ENCODE measurements at places on chromosomes 16 and 17. TPM values are rescaled to one million over a fixed set of nuclear protein-coding genes. Genes with fewer than 3 reads are reported as not detected.

GRCh38 chr17:7703584-7704479 is 1.2 kb upstream of the EFNB3 start:
- DNase-seq = no peak

Gene KIF18B
- polyA plus RNA-seq = 9.7 TPM

Gene MYH2
- 0.03 TPM for polyA plus RNA-seq

- no peak for DNase-seq
These were observed 23.6 kb upstream of the MRPS23 start for GRCh38 chr17:57873261-57874057.

DNA sequence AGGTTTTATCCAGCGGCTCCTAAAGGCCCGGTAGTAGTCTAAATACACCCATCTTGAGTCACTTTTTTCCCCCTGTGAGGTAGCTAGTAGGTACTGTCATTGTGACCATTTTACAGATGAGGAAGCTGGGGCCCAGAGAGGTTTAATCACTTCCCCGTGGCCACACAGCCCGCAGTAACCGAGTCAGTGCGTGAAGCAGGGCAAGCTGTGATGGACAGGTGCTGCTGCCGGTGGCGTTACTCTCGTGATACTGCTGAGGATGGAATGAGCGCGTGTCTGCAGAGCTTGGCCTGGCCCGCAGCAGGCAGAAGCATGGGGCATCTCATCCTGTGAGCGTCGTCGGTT is 226.3 kb upstream of the CIBAR2 start:
- DNase-seq = no peak

DNA sequence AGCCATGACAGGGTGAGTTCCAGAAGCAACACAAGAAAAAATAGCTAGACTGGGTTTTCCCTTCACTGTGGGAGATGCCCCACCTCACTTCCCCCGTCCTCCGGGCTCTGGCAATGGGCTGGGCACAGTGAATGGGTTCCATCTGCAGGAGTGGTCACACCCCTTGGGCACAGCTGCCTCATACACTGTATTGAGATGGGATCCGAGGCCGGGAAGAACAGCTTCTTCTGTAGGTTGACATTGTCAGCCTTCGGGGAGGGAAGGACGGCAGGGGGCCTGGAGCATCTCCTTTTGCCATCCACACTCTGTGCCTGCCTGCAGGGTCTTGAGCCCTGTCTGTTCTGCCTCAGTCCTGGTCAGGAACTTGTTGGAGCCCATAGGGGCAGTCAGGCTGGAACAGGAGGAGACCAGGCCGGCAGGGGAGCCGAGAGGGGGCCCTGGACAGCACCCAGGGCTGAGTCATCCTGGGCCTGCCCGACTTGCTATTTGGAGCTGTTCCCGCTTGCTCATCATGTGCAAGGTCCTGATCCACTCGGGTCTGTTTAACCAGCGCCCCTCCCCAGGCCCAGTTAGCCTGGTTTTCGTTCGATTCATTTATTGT is 286.7 kb downstream of the SEC14L1 start:
- no peak for DNase-seq

Gene MRPL28
- 70.6 TPM for polyA plus RNA-seq

GRCh38 chr16:51907680-51908079 is 639.3 kb downstream of the TOX3 start:
- no peak for DNase-seq

DNA sequence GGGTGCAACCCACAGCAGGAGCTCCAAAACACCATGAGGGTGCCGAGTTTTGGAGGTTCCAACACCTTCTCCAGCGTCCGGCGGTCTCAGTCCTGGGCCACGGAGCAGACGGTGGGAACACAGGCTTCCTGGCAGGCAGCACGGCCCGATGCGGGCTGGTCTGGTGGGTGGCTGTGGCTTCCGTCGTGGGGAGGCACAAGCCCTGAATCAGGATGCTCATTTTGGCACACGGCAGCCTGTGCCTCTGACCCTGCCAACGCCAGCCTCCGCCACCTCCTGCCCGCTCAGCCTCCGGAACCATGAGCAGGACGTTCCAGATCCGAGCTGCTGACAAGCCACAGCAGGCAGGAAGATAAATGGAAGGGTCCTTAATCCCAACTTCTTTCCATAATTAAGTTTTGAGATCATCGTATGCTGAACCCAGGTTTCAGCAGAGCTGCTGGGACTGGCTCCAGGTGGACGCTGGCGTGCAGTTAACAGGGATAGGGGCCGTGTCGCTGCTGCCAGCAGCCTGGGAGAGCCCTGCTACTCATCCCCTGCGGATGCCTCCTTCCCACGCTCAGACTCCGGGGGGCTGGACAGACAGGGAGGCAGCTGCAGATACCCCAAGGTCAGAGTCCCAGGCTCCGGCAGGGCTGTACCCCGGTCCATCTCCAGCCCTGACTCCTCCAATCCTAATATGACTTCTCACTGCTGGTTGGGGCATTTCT is 136.6 kb downstream of the ENGASE start:
- no peak for DNase-seq

Gene LITAFD
- polyA plus RNA-seq = not detected

GRCh38 chr16:53502331-53503269 is at the start of gene AKTIP:
AKTIP (minus strand) TSS chr16:53503209; CDS start chr16:53500259, 2,950 bp downstream.
- DNase-seq = peak; percentile 31

Gene RPTOR
- 17.1 TPM for polyA plus RNA-seq

Gene KRTAP1-1
- polyA plus RNA-seq = not detected

Gene ABCA6
- 2.7 TPM for polyA plus RNA-seq

DNA sequence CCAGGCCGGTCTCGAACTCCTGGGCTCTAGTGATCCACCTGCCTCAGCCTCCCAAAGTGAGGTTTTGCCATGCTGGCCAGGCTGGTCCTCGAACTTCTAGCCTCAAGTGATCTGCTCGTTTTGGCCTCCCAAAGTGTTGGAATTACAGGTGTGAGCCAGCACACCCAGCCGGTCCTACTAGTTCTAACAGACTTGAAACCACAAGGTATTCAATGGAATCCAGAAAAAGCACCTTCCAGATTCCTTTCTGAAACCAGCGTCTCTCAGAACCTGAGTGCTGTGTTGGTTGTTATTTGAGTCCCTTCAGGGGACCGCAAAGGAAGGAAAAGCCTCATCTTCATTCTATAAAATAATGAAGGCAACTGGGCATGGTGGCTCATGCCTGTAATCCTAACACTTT is 4.1 kb downstream of the KRABD2 start:
- DNase-seq = no peak

DNA sequence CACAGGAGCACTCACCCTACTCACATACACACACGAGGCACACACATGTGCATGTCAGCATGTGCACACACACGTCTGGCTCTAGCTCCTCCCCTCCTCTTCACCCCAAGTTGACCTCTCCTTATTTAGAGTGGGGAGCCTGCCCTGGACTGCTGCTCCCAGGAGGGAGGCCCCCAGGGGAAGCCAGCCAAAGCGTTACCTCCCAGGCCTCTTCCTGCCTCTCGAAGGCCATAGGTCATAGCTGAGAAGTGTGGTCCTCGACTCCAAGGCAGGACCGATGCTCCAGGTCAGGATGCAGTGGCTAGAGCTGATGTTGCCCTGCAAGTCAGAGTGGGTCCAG is 18.8 kb downstream of the POLR3K start:
- DNase-seq = no peak

Gene AIPL1
- not detected for polyA plus RNA-seq

Gene GFAP
- polyA plus RNA-seq = 0.67 TPM

Gene FKBP10
- 123 TPM for polyA plus RNA-seq

DNA sequence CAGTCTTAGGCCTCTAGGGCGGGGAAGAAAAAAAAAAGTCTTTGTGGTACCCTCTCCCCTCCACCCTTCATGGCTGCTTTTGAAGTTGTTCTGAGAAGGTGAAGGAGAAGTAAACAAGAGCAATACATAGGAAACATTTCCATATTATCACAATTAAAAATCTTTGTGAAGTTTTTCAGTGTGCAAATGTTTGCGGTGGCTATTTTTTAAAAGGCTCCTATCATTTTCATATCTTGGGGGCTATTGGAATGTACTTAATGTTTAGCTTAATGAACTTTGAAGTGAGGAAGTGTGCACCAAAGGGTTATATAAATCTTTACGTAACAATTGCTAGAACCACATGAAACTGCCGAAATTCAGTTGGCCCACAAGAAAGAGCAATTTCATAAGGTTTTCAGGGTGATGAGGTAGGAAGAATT is 7.6 kb downstream of the NOL11 start:
- no peak for DNase-seq

Gene KRTAP3-2
- polyA plus RNA-seq = not detected

Gene RBFOX1
- 3.4 TPM for polyA plus RNA-seq

GRCh38 chr17:68185820-68186219 is 62.0 kb upstream of the AMZ2 start:
- no peak for DNase-seq

- DNase-seq = no peak
These were observed 561 bp downstream of the AXIN1 start for GRCh38 chr16:351804-352520.

GRCh38 chr17:17535957-17536356 is 39.8 kb upstream of the RASD1 start:
- DNase-seq = no peak

DNA sequence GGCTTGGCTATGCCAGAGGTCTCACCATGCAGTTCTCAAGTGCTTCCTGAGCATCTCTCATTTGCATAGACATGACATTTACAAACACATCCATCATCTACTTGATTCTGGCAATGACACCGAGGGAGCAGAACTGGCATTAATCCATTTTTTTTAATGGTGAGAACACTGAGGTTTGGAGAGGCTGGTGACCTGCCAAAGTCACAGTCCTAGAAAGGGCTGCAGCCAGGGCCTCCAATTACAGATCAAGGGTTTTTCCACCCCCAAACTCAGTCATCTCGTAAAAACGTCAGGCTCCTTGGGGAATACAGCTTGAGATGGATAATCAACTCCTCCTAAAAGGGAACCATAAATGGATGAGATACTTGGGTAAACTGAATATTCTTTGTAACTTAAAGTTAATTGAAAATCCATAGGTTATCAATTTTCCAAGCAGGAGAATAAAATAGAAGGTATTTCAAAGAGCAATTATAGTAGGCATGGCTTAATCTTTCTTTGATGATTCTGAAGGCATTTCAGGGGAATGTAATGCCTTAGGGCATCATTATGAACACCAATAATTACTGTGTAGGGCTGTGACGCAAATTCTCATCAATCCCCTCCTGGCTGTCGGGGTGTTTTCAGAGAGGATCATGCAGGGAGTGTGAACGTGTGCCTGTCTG is 9.4 kb upstream of the MEOX1 start:
- DNase-seq = no peak

GRCh38 chr17:72438783-72439182 is 318.0 kb downstream of the SOX9 start:
- no peak for DNase-seq

DNA sequence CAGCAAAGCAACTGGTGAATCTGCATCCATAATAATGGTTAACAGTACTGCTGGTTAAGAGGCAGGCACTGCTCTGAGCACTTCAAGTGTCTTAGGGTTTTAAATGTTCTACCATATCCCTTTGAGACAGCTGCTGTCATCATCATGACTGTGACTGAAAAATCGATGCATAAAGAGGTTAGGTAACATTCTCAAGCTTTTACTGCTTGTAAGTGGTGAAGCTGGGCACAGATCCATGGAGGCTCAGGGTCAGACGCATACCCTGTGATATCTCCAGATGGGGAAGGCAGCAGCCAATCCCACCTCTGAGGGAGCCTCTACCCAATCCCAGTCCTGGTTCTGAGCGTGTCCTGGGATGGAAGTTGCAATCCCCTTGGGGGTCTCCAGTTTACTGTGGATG is 57.6 kb upstream of the SOX9 start:
- DNase-seq = no peak

DNA sequence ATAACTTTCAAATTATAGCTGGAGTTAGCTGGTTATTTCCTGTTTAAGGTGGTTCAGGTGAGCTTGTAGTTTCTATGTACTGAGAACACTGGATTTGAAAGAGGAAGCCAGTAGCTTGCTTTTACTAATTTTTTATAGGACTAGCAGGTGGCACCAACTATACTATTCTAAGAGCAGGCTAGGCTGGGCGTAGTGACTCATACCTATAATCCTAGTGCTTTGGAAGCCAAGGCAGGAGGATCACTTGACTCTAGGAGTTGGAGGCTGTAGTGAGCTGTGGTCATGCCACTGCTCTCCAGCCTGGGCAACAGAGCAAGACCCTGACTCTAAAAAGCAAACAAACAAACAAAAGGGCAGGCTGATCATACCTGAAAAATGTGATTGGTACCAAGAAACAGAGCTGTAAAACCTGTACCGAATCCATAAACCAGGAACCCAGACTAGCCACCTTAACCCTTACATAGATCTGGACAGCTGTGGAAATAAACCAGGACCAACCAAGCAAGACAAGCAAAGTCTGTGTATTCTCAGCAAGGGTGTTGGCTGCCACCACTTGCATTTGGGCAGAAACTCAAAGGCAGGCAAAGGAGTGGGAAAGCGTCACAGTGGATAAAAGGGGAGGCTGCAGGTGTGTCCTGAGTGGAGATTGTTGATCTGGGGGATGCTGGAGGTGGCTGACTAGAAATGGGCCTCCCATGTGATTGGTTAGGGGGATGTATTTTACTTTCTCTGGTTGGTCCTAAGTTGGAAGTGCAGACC is 36.3 kb downstream of the SLC47A1 start:
- DNase-seq = no peak

- DNase-seq = no peak
These were observed 222.3 kb downstream of the WWOX start for GRCh38 chr16:78321620-78322360.

Gene GRAP
- 5.0 TPM for polyA plus RNA-seq

GRCh38 chr17:66415366-66416206 is 113.2 kb downstream of the PRKCA start:
- DNase-seq = peak; percentile 20

DNA sequence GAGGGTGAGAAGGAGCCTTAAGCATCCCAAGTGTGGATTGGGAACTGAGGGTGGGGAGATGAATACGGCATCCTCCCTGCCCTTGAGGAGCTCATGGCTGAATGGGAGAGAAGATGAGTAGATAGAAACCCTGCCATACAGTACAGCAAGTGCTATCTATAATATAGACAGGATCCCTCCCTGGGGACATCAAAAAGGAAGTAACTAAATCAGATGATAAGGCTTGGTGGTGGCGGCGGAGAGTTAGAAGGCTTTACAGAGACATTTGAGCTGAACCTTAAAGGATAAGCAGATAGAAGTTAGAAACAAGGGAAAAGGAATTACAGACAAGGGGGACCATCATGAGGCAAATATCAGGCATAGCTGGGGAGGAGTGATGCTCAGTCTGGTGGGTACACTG is 67.5 kb upstream of the TMEM132E start:
- DNase-seq = no peak

Gene STARD3
- 42.9 TPM for polyA plus RNA-seq

DNA sequence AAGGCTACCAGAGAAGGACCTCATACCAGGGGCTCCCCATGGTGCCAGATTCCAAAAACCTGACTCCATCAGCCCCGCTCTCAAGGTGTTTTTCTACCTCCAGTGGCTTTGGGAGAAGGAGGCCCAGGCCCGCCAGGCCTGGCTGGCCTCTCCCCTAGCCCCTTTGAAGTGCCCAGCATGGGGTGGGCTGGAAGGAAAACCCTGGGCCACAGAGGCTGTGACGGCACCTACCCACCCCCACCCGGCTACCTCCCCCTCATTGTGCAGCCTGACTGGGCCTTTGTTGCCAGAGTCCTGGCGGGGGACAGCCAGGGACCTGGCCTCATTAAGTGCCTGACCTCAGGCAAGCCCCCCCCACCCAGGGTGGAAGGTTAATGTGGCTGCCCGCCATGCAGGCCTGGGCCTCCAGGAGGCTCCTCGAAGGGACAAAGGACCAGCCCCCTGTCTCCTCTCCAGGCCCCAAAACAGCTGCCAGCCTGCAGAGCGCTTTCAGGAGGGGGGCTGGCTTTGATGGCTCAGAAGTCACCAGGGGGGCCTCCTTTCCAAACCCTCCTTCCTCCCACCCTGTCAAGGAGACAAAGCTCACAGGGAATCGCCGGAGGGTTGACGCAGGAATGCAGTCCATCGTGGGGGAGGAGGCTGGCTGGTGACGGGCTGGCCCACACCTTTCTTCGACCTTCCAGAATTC is 159.4 kb downstream of the ZNF423 start:
- DNase-seq = no peak

Measured in right renal cortex interstitium (tissue), 3 donors.